Activated naive CD8-positive, alpha-beta T cell treated with anti-CD3 and anti-CD28 coated beads, Interleukin-2, amount 50 U/mL, for 24 hours (primary cell): ENCODE measurements at places on chromosomes 11 and 22.

- peaks cover 4% of the 10 kb centered on the region for H3K4me1 ChIP-seq
- no peak overlapping the region for H3K4me3 ChIP-seq
These were observed 72.0 kb downstream of the CD82 start for GRCh38 chr11:44637487-44637886.

DNA sequence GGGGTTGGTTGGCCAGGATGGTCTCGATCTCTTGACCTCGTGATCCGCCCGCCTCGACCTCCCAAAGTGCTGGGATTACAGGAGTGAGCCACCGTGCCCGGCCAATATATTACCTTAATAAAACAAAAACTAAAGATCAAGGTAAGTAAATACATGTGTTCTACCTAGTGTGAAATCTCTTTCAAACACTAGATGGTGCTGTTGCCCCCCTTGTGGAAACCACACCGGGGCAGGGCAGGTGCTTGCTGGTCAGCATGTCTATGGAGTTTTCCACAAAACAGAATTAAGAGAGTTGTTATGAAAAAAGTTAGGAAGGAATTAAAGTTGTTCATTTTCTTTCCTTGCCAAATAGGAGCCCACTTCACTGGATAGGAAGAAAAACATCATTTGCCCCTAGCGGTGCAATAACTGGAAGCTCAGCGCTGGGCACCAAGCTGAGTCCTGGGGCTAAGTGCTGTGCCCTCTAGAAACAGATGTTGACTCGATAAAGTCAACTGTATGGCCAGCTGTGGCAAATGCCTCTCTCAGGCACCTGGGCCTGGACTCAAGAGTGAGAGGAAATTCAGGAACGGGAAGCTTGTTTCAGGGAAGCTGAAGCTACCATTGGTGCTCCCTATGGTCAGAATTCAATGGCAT is 6.3 kb upstream of the KCNJ5 start:
- peaks cover 54% of the 10 kb centered on the region for H3K27me3 ChIP-seq
- H3K27ac ChIP-seq = no peak overlapping the region
- no peaks in the 10 kb centered on the region for H3K36me3 ChIP-seq
- H3K4me3 ChIP-seq = no peak overlapping the region

- DNase-seq = no peak
- H3K27ac ChIP-seq = no peak overlapping the region
- H3K27me3 ChIP-seq = no peaks in the 10 kb centered on the region
- H3K4me1 ChIP-seq = no peaks in the 10 kb centered on the region
- H3K4me3 ChIP-seq = no peak overlapping the region
These were observed 27.0 kb downstream of the DSCAML1 start for GRCh38 chr11:117770061-117770460.

- peak; percentile 0 for DNase-seq
- H3K36me3 ChIP-seq = peaks cover 47% of the 10 kb centered on the region
- no peak overlapping the region for H3K4me3 ChIP-seq
- H3K27me3 ChIP-seq = no peaks in the 10 kb centered on the region
These were observed 54.9 kb downstream of the CD82 start for GRCh38 chr11:44620328-44620725.

DNA sequence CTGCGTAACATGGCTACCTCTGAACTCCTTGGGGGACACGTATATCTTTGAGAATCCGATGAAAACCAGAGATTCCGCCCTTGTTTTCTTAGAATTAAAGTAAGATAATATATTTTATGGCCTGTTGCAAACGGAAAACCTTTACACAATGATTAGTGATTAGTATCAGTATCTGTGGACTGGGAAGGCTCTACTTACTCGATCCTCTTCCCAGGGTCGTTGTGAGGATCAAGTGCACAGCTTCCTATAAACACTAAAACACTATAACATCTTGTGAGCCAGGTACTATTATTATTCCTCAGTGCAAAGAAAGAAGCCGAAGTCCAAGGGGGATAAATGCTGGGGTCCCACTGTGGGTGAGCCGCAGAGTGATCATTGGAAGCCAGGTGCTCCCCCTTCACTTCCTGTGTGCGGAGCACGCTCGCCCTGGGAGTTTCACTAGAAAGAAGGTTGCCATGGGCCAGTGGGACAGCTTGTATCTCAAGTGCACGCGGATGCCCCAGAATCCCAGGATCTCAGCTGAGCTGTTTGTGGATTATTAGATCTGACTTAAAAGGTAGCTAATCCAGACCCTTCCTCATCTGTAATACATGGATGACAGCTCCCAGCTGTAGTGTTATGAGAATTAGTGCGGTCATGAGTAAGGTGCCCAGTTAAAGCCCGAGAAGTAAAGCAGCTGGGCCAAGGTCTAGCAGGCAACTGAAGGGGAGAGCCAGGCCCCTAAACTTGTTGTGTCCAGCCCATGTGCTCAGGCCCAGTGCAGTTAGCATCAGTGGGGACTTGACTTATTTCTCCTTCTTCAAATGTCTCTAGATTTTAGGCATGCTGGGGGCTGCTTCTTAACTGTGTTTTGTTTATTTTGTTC is 839 bp downstream of the CBY1 start:
- H3K4me1 ChIP-seq = peaks cover 17% of the 10 kb centered on the region
- peak; percentile 53 for DNase-seq
- H3K27me3 ChIP-seq = peaks cover 1% of the 10 kb centered on the region

GRCh38 chr11:64148226-64148916 is 17.5 kb downstream of the MACROD1 start:
- H3K27ac ChIP-seq = no peak overlapping the region
- H3K27me3 ChIP-seq = no peaks in the 10 kb centered on the region
- no peaks in the 10 kb centered on the region for H3K36me3 ChIP-seq

DNA sequence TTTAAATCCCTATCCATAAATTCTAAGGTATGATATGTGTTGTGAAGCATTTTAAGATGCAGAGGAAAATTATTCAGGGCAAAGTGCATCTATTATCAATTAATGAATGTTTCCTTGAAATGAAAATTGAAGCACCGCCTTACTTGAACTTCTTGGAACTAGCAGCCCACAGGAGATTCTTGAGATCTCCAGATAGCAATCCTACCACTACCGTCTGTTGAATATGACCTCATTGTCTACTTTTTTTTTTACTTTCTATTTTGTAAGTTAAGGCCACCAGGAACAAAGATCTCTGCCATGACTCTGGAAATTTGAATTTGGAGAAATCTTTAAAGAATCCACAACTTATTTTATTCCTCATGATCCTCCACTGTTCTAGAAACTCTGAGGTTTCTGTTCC is 808.7 kb downstream of the KCNA4 start:
- no peak overlapping the region for H3K4me3 ChIP-seq
- H3K36me3 ChIP-seq = no peaks in the 10 kb centered on the region
- H3K27me3 ChIP-seq = no peaks in the 10 kb centered on the region
- H3K27ac ChIP-seq = no peak overlapping the region
- no peaks in the 10 kb centered on the region for H3K4me1 ChIP-seq

DNA sequence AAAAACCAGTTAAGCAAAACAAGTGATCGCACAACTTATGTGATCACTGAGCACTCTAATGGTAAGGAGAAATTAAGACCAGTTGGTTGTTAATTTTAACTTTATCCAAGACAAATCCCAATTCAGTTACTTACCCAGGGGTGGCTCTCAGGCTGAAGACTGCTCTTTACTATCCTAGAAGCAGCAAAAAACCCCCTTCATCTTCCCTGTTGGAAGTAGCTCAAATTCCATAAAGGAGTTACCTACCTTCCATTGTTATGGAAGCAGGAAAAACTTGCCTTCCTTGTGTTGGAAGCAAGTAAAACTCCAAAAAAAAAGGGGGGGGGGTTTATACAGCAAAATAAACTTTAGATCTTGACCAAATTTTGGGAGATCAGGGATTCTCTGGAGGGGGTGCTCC is 5.2 kb upstream of the MRPL16 start:
- DNase-seq = no peak
- no peak overlapping the region for H3K27ac ChIP-seq

- H3K4me1 ChIP-seq = peaks cover 23% of the 10 kb centered on the region
- no peaks in the 10 kb centered on the region for H3K36me3 ChIP-seq
- H3K27ac ChIP-seq = no peak overlapping the region
- H3K27me3 ChIP-seq = peaks cover 40% of the 10 kb centered on the region
- peak overlapping the region; percentile 58 for H3K4me3 ChIP-seq
These were observed 2.0 kb downstream of the NAV2 start for GRCh38 chr11:19714387-19715363.

GRCh38 chr22:49243335-49243734 is 584.3 kb downstream of the BRD1 start:
- peaks cover 4% of the 10 kb centered on the region for H3K27me3 ChIP-seq
- H3K36me3 ChIP-seq = no peaks in the 10 kb centered on the region
- no peaks in the 10 kb centered on the region for H3K4me1 ChIP-seq
- no peak overlapping the region for H3K27ac ChIP-seq
- no peak overlapping the region for H3K4me3 ChIP-seq

DNA sequence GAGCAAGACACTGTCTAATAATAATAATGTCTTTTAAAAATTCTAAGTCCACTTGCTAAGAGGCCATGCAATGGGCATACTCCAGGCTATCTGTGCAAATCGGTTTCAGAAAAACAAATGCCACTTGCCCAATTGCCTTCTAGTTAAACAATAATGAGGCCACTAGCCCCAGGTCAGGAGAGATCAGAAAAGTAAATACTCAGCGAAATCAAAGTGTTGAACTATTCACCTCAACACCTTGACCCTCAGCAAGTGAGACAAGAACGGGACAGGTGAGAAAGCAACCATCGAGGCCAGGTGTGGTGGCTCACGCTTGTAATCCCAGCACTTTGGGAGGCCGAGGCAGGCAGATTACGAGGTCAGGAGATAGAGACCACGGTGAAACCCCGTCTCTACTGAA is 72.3 kb upstream of the SYN3 start:
- no peaks in the 10 kb centered on the region for H3K36me3 ChIP-seq
- peak overlapping the region; percentile 8 for H3K27ac ChIP-seq
- peaks cover 6% of the 10 kb centered on the region for H3K27me3 ChIP-seq
- no peak overlapping the region for H3K4me3 ChIP-seq
- no peaks in the 10 kb centered on the region for H3K4me1 ChIP-seq

GRCh38 chr11:96393753-96394348 is 4.0 kb downstream of the JRKL start:
- DNase-seq = no peak
- H3K36me3 ChIP-seq = peaks cover 18% of the 10 kb centered on the region
- no peaks in the 10 kb centered on the region for H3K27me3 ChIP-seq
- peaks cover 41% of the 10 kb centered on the region for H3K4me1 ChIP-seq
- no peak overlapping the region for H3K27ac ChIP-seq

DNA sequence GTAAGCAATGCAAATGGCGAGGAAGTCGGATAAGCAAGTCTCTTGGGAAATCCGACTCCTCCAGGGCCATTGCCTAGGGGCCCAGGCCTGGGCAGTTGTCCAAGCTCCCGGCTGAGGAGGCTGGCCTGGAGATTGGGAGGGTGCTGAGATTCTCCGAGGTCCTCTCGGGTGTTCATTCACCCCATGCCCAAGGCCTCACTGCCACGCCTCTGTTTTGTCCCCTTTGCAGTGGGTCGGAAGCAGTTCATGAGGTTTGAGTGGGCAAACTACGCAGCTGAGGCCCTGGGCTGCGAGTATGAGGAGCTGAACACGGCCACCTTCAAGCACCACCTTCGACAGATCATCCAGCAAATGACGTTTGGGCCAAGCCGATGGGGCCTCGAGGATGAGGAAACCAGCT is 81.3 kb downstream of the MYO18B start:
- H3K4me3 ChIP-seq = no peak overlapping the region
- no peaks in the 10 kb centered on the region for H3K36me3 ChIP-seq
- H3K27ac ChIP-seq = no peak overlapping the region
- DNase-seq = no peak

DNA sequence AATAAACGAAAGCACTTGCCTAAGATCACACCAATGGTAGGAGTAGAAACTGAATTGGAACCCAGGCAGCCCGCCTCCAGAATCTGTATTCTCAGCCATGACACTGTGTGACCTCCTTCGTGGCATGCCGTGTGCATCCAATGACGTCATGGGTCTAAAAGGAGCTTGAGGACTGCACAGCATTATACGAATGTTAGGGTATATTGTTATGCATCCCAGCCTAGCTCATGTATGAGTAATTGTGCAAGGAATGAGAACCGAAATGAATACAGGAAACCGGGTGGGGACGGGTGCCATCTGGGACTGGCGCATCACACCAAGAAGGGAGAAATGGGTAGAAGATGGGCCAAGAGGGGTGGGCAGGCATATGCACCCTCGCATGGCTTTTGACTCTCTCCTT is 12.3 kb upstream of the IGSF9B start:
- H3K27ac ChIP-seq = no peak overlapping the region
- no peaks in the 10 kb centered on the region for H3K36me3 ChIP-seq
- H3K4me3 ChIP-seq = no peak overlapping the region
- DNase-seq = no peak
- H3K4me1 ChIP-seq = peaks cover 10% of the 10 kb centered on the region

GRCh38 chr22:37203354-37204044 is 8.8 kb downstream of the SSTR3 start:
- H3K27me3 ChIP-seq = no peaks in the 10 kb centered on the region
- DNase-seq = no peak

DNA sequence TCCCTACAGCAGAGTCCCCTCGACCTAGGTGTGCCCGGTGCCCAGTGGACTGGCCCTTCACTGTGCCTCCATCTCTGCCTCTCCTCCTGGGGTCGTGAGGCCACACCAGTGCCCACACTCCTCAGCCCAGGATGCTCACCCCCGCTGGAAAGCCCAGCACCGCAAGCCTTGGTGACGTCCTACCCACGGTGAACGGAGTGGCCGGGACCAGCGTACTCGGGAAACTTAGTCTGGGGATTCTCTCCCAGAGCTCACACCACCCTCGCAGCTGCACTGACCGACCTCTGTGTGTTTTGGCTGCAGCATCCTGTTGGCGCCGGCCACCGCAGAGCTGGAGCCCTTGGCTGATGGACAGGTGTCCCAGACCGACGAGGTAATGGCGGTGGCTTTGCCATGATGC is 35.5 kb upstream of the KRTAP5-7 start:
- H3K4me1 ChIP-seq = peaks cover 22% of the 10 kb centered on the region
- H3K27me3 ChIP-seq = no peaks in the 10 kb centered on the region
- H3K36me3 ChIP-seq = peaks cover 57% of the 10 kb centered on the region
- DNase-seq = no peak

DNA sequence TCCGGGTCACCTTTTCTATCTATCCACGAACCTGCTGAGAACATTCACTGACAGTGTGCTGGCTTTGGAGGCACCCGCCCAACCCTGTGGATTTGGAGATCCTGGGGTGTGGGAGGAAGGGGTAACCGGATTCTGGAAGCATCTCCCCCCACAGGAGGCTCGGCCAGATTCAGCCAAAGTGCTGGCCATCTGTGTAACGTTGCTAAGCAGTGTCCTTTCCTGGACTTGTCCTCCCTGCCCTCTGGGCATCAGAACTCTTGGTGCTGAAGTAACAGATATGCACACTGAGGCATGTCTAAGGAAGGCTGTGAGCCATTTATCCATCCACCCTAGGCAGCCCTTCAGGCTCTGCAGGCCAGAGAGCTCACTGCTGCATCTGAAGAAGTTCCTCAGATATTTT is 85.7 kb downstream of the SNX19 start:
- no peak for DNase-seq
- H3K4me3 ChIP-seq = no peak overlapping the region
- H3K36me3 ChIP-seq = no peaks in the 10 kb centered on the region
- H3K27me3 ChIP-seq = peaks cover 2% of the 10 kb centered on the region
- no peaks in the 10 kb centered on the region for H3K4me1 ChIP-seq
- no peak overlapping the region for H3K27ac ChIP-seq

- no peak overlapping the region for H3K27ac ChIP-seq
- no peak for DNase-seq
- H3K4me1 ChIP-seq = peaks cover 2% of the 10 kb centered on the region
- no peaks in the 10 kb centered on the region for H3K36me3 ChIP-seq
These were observed 222.7 kb upstream of the SESN3 start for GRCh38 chr11:95453616-95454171.

- no peaks in the 10 kb centered on the region for H3K36me3 ChIP-seq
- peaks cover 2% of the 10 kb centered on the region for H3K27me3 ChIP-seq
- H3K4me1 ChIP-seq = peaks cover 18% of the 10 kb centered on the region
- H3K27ac ChIP-seq = peak within 1 kb of the TSS; percentile 35
- peak within 1 kb of the TSS; percentile 21 for H3K4me3 ChIP-seq
These were observed at the start of gene SMIM38 for GRCh38 chr11:69155302-69156234. TSS of gene SMIM38 (plus strand) at chr11:69155935. CDS start at chr11:69157847, 1,912 bp downstream.

- DNase-seq = no peak
- no peaks in the 10 kb centered on the region for H3K27me3 ChIP-seq
- H3K4me1 ChIP-seq = peaks cover 1% of the 10 kb centered on the region
- H3K4me3 ChIP-seq = no peak overlapping the region
- H3K27ac ChIP-seq = no peak overlapping the region
These were observed 287.3 kb upstream of the MTNR1B start for GRCh38 chr11:92682136-92682535.
